NCI-H1092 (cell line): ENCODE measurements at places on chromosomes 2 and 18.

DNA sequence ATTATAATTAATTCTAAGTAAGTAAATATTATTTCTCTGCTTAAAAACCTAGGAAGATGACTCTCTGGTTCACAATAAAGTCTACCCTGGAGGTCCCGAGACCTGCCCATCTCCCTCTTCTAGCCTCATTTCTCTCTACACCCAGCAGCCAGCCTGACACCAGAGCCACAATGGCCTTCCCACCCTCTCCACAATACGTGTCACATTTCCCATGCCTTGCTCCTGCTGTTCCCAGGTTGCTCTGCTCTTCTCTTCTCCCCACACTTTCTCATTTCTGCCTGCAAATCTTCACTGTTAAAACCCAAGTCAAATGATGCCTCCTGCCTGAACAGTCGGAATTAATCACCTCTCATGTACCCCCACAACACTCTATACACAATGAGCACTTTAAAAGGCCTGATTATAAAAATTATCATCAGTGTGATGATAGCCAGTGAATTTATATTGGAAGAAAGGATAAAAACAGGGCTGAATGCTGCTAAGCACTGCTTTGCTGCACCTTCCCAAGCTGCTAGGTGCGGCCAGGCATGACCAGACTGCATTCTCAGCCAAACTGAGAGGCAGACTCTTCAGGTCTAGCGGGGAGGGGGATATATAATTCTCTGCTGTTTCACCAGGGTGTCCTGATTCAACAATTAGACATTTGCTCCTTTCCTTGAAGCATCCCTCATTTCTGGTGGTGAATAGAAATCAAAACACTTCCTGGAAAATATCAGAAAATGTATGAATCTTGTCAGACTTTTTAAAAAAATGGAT, 160.6 kb downstream of the DTNA start:
- peak; percentile 36 for DNase-seq

GRCh38 chr2:176103742-176104315, 3.3 kb upstream of the HOXD11 start:
- no peak for DNase-seq

- no peak for DNase-seq
Measured at GRCh38 chr18:65735155-65735554, 15.7 kb upstream of the CDH7 start.

- DNase-seq, result peak; percentile 74
Measured at GRCh38 chr18:10121786-10122515, 208.1 kb downstream of the VAPA start.

DNA sequence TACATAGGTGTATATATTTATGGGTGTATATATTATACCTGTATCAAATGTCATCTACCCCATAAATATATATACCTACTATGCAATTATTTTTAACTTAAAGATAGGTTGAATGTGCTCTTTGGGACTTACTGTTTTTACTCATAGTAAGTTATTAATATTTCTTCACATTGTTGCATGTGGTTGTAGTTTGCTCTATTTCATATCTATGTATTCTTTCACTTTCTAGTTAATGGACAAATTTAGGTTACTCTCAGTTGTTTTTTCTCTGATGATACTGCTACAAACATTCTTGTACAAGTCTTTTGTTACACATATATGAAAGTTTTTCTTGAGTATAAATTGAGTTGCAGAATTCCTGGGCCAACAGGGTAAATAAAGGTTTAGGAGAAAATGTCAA, 601.8 kb upstream of the ID2 start:
- no peak for DNase-seq

DNA sequence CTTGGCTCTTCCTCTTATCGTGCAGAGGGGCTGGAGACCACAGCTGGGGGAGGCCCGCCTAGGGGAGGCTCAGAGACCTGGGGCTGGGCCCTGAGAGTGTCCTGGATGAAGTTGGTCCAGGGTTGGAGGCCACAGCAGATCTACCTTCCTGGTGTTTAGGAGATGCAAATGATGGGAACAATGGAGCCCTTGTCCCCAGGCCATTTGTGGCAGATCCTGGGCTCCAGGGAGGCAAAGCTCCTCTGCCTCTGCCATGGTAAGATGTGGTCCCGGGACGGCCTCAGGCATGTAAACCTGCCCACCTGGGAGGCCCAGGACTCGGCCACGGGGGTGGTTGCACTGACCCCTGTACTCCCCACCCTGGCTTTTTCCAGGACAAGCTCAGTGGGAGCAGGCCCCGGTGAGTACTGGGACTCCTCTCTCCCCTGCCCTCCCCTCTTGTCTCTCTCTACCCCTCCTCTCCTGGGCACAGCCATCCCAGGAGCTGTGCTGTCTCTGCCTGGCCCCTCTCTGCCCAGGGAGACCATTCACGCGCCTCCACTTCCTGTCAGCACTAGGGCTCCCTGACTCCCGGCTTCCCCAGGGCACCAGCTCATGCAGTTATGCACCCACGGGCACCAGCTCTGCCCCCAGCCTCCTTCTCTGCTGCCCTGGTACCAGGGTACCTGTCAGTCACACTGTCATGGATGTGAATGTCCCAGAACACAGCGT, 10.9 kb downstream of the SH2D6 start:
- no peak for DNase-seq

DNA sequence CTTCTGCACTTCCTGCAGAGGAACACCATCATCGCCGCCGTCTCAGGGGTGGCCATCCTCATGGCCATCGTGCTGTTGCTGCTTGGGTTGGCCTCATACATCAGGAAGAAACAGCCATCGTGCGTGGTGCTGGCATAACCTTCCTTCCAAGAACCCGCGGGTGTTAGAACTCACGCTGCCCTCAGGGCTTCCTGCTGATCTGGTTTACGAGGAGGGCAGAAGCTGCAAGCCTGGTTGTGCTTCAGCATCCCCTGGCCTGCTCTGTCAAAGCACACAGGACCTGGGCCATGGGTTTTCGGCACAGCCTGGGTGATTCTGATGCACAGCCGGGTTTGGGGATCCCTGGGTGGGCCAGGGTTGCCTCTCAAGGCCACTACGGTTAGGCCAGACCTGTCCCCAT, 12.2 kb upstream of the ZAP70 start:
- no peak for DNase-seq
